Motor neuron (in vitro differentiated cells): ENCODE measurements at places on chromosomes 2 and 18.

DNA sequence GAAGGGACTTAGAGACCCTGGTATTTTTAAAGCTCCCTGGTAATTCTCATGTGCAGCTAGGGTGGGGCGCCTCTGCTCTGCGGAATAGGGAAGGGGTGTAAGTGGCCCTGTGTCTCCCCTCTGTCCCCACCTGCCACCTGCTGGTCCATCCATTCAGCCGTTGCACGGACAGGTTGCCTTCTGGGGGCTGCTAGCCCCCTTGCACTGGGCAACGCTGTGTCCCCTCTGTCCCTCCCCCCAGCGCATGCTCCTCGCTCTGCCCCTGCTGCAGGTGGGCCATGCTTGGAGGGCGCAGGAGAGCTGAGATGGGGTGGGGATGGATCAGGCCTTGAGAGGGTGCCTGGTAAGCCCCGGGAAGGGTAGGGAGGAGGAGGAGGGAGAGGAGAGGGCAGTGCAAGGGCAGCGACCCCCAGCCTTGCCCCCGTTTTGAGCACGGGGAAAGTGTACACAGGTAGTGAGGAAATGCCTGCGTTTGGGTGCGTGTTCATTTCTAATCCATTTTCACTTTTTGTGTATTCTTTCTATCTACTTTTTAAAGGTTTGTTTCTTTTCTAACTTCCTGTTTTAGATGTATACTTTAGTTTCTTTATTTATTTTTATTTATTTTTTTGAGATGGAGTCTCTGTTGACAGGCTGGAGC is 23.9 kb downstream of the RRM2 start:
- ATAC-seq = no peak

GRCh38 chr2:26847655-26848335 is at the start of gene DPYSL5:
DPYSL5 (plus strand) TSS chr2:26848132; CDS start chr2:26898500, 50,368 bp downstream.
- peak; percentile 81 for ATAC-seq

- no peak for ATAC-seq
These were observed 29.2 kb downstream of the AKAIN1 start for GRCh38 chr18:5167831-5168230.

GRCh38 chr2:16522031-16522831 is 143.4 kb downstream of the CYRIA start:
- no peak for ATAC-seq

GRCh38 chr2:157657858-157658257 is 29.2 kb upstream of the ACVR1C start:
- no peak for ATAC-seq

- ATAC-seq = no peak
These were observed 94.0 kb upstream of the STON1 start for GRCh38 chr2:48435909-48436308.

- no peak for ATAC-seq
These were observed 13.5 kb upstream of the C2orf15 start for GRCh38 chr2:99127981-99128380.
